ENCODE measurements at places on chromosomes 12 and 14. TPM values are rescaled to one million over a fixed set of nuclear protein-coding genes. Genes with fewer than 3 reads are reported as not detected.

GRCh38 chr12:92721130-92721529 lies 18.3 kb downstream of the PLEKHG7 start:
- H3K4me1 ChIP-seq: no peaks in the 10 kb centered on the region
- H3K27ac ChIP-seq: no peak overlapping the region
- no peak for DNase-seq
- H3K36me3 ChIP-seq: no peaks in the 10 kb centered on the region

The ASB2 gene
- total RNA-seq: 1.2 TPM

DNA sequence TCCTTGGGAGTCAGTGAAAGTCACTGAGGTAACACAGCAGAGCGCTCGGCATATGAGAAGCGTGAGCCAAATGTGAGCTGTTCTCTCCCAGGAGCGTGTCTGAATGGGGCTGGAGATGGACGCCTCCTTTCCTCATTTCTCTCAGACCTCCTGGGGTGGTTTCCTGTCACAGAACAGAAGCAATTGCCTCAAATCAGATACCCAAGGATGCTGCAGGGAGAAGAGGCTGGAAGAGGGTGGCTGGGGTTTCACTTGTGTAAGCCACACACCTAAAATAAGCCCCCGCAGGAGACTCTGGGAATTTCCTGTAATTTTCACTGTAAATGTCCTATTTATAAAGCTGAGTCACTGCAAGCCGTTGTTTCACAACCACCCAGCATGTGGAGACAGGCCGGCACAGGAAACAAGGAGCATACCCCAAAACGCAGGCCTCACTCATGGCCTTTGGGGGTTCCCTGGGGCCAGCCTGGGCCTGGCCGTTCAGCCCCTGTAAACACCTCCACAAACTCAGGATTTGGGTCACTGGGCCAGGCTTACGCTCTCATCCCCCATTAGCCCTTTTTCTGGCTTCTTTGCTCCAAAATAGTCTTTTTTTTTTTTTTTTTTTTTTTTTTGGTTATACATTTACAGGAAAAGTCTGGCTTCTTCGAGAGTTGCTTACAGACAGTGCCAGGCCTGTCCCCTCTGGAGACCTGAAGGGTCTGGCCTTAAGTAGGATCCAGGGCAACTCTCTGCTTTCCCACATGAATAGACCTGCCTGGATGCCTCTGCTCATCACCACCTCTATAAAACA lies 55.3 kb downstream of the VCPKMT start:
- DNase-seq: peak; percentile 71
- H3K27me3 ChIP-seq: no peaks in the 10 kb centered on the region
- peaks cover 73% of the 10 kb centered on the region for H3K4me1 ChIP-seq
- peak overlapping the region; percentile 48 for H3K4me3 ChIP-seq
- H3K36me3 ChIP-seq: no peaks in the 10 kb centered on the region

GRCh38 chr14:96802963-96803362 lies 5.8 kb downstream of the VRK1 start:
- H3K27me3 ChIP-seq: no peaks in the 10 kb centered on the region
- peaks cover 2% of the 10 kb centered on the region for H3K4me1 ChIP-seq
- no peak for DNase-seq
- H3K4me3 ChIP-seq: no peak overlapping the region

The NAV3 gene
- not detected for total RNA-seq

The ACVRL1 gene
- not detected for total RNA-seq

DNA sequence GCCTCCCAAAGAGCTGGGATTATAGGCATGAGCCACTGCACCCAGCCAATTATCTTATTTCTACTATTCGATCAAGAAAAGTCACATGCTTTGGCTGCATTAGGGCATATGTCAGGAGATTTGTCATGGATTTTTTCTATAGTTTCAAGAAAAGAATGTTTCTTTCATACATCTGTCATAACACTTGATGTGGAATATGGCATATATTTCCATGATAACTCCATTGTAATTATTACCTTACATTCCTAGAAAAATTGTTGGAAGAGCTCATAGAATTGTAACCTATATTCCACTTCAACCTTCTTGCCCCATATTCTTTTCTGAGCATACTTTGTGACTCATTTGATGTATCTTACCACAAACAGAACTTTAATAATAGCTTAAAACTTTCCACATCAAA lies 740.9 kb upstream of the FLRT2 start:
- H3K27ac ChIP-seq: no peak overlapping the region
- H3K36me3 ChIP-seq: no peaks in the 10 kb centered on the region
- DNase-seq: no peak
- H3K4me1 ChIP-seq: no peaks in the 10 kb centered on the region
- H3K4me3 ChIP-seq: no peak overlapping the region

DNA sequence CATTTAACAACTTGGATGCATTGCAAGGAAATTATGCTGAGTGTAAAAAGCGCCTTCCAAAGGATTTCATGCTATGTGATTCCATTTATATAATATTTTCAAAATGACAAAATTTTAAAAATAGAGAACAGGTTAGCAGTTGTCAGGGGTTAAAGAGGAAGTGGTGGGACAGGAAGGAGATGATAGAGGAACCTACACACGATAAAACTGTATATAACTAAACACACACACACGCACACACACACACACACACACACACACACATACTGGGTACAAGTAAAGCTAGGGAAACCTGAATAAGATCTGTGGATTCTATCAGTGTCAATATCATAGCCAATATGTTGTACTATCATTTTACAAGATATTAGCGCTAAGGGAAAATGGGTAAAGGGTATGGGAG lies 17.2 kb downstream of the TTC9 start:
- H3K27ac ChIP-seq: peak overlapping the region; percentile 59
- no peak overlapping the region for H3K4me3 ChIP-seq
- peak; percentile 69 for DNase-seq

The FOXN4 gene
- total RNA-seq: not detected

DNA sequence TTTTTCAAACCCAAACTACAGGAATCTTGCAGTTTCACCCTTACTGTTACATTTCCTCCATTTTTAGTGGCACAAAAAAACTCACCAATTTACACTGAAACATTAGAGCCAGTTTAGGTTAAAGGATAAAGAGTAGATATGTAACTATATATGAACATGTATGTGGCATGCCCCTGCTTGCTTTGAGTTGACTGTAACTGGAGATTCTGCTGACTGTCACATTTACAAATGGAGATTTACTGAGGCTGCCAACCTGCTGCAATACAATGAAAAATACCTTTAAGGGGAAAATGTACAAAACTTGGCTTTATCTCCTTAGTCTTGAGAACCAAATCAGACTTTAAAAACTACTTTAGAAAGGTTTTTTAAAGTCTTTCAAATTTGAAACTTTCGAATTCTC lies 28.3 kb downstream of the STON2 start:
- no peak for DNase-seq
- H3K4me1 ChIP-seq: no peaks in the 10 kb centered on the region
- no peaks in the 10 kb centered on the region for H3K36me3 ChIP-seq
- no peak overlapping the region for H3K4me3 ChIP-seq
- no peak overlapping the region for H3K27ac ChIP-seq
- H3K27me3 ChIP-seq: no peaks in the 10 kb centered on the region

The TEX22 gene
- 2.8 TPM for total RNA-seq

GRCh38 chr12:9784326-9784725 lies 23.6 kb upstream of the CD69 start:
- H3K27me3 ChIP-seq: no peaks in the 10 kb centered on the region
- DNase-seq: no peak
- no peak overlapping the region for H3K27ac ChIP-seq

The PMEL gene
- not detected for total RNA-seq

DNA sequence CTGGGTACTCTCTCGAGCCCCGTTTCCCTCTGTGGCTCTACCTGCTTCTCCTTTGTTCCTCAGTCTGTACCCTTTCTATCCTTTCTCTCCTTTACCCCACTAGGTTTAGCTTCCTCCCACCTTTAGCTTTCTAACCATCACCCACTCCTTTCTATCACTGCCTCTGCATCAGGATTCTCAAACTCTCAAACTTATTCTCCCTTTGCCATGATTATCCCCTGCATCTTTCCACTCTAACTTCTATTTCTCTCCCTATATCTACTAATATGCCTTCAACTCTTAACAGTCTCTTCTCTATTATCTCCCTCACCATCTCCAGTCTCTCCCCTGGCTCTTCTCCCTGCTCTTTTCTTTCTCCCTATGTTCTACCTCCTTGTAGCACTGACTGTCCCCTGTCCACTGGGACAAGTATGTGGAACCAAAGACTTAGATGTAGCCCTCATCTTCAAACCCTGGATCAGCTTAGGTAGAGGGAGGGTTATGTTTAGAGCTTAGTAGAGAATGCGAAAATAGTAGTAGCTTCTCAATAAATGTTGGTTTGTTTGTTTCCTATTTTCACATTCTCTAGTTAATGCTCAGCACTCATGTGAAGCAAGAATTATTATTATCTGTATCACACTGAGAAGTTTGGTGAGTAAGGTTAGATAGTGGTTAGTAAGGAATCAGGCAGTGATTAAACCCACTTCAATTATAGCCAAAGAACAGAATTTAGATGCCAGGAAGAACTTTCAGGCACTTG lies 3.4 kb downstream of the GDF11 start:
- peak overlapping the region; percentile 31 for H3K27ac ChIP-seq
- no peak for DNase-seq
- H3K27me3 ChIP-seq: no peaks in the 10 kb centered on the region
- H3K36me3 ChIP-seq: peaks cover 16% of the 10 kb centered on the region
- peaks cover 35% of the 10 kb centered on the region for H3K4me1 ChIP-seq
- no peak overlapping the region for H3K4me3 ChIP-seq

DNA sequence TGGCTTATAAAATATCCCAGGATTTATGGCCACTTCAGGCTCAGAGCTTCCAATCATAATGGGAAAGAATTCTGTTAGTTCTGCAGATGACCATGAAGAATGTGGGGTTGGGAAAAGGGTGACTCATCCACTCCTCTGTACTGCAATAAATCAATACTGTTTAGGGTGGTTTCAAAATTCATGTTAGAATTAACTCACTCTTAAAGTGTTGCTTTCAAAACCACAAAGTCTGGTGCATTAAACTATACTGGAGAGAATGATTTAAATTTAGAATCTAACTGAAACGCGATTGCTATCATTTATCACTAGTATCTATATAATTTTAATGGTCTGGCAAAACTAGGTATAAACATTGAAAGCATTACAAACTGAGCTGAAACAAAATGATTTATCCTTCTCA lies 798 bp downstream of the CCDC198 start:
- no peaks in the 10 kb centered on the region for H3K27me3 ChIP-seq
- no peak for DNase-seq
- H3K36me3 ChIP-seq: no peaks in the 10 kb centered on the region
- no peaks in the 10 kb centered on the region for H3K4me1 ChIP-seq
- H3K27ac ChIP-seq: no peak overlapping the region
- H3K4me3 ChIP-seq: no peak overlapping the region

GRCh38 chr14:32621585-32621984 lies 292.5 kb downstream of the AKAP6 start:
- H3K4me3 ChIP-seq: no peak overlapping the region
- no peaks in the 10 kb centered on the region for H3K27me3 ChIP-seq
- H3K36me3 ChIP-seq: no peaks in the 10 kb centered on the region
- H3K4me1 ChIP-seq: no peaks in the 10 kb centered on the region

- no peak overlapping the region for H3K4me3 ChIP-seq
- H3K36me3 ChIP-seq: no peaks in the 10 kb centered on the region
- H3K4me1 ChIP-seq: peaks cover 5% of the 10 kb centered on the region
Observed at GRCh38 chr12:26197832-26198231, 2.5 kb downstream of the SSPN start.

The KRT85 gene
- not detected for total RNA-seq

DNA sequence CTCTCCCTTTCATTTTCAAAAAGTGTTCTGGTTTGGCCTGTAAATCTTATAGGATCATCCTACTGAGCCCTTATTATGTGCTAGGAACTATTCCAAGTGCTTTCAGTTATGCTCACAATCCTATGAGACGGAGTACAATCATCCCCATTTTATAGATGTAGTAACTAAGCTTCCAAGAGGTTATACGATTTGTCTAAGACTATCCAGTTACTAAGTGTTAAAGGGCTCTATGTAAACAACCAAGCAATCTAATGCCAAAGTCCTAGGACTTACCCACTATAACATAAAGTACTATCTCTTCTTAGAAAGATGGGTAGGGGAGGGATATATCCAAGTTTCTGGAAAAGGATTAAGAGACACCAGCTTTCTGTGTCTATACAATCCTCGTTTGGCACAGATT lies 6.7 kb downstream of the CFL2 start:
- no peak overlapping the region for H3K27ac ChIP-seq
- H3K36me3 ChIP-seq: no peaks in the 10 kb centered on the region
- no peaks in the 10 kb centered on the region for H3K27me3 ChIP-seq
- no peaks in the 10 kb centered on the region for H3K4me1 ChIP-seq

The CCDC196 gene
- total RNA-seq: not detected

The CAPRIN2 gene
- total RNA-seq: 24.6 TPM

Data from CD4-positive, alpha-beta T cell (primary cell).